Esophagus muscularis mucosa (tissue), 4 donors: ENCODE measurements at places on chromosomes 6 and 20. TPM values are rescaled to one million over a fixed set of nuclear protein-coding genes. Genes with fewer than 3 reads are reported as not detected.

DNA sequence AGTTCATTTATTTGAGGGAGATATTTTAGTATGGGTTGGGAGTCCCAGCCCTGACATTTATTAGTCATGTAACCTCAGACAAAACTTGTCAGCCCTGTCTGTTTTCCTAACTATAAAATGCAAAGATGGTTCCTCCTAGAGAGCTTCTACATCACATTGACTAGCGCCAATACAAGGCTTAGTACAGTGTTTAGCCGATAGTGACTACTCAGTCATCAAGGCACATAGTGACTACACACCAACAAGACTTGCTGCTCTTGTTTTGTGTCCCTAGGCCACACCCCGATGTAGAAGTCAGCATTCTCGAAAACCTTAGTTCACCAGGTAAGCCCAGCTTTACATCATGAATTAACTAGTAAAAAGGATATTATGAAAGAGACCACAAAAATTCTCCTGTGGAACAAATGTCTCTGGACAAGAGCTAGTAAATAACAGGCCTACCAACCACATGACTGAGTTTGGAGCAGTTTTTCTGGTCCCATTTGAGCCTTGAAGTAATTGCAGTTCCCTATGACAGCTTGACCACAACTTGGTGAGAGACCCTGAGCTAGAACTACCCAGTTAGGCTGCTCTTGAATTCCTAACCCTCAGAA is 68.8 kb downstream of the PFDN4 start:
- no peaks in the 10 kb centered on the region for H3K36me3 ChIP-seq
- H3K27ac ChIP-seq, result no peak overlapping the region
- no peak for DNase-seq
- no peak overlapping the region for H3K4me3 ChIP-seq
- H3K27me3 ChIP-seq, result no peaks in the 10 kb centered on the region
- H3K4me1 ChIP-seq, result no peaks in the 10 kb centered on the region

DNA sequence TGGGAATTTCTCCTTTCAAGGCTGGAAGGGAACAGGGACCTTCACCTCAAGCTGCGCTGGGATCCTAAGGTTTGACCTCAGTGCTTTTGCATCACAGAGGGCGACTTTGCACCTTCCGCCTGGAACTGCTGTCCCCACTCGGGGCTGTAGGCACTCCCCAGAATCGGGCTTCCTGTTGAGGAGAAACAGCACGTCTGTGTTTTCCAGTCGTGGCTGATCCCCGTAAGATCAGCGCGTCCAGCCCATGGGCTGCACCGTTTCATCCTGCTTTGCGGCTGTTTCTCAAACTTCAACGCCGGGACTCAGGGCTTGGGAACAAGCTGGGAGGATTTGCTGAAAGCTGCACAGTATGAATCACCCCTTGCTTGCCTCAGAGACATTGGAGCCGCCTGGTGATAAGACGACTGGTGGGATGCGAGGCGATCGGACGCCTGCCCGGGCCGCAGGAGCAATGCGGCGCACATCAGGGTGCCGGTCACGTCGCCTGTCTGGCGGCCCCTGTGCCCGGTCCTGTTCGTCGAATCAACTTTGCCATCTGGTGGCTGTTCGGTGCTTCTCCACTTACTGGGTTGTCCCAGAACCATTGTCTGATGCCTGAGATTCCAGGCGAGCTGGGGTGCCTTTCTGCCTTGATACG is 53.6 kb upstream of the FRMD1 start:
- no peaks in the 10 kb centered on the region for H3K36me3 ChIP-seq
- DNase-seq, result peak; percentile 92
- H3K4me3 ChIP-seq, result peak overlapping the region; percentile 36
- no peak overlapping the region for H3K27ac ChIP-seq
- no peaks in the 10 kb centered on the region for H3K27me3 ChIP-seq

DNA sequence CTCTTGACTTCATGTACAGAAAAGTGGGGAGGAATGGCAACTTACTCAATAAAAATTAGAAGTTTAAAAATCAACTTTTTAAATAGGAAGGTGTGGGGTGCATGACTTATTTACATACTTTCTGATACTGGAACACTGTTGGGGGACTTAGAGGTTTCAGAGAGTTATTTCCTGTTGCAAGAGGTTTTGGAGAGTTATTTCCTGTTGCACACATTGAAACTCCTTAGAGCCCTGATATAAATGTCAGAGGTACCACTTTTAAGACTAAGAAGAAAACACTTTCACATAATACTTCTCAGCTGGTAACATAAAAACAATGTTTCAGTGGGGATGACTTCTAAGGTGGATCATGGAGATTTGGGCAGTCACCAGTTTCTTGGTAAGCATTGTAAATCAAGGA is 579.9 kb downstream of the MMUT start:
- H3K36me3 ChIP-seq, result no peaks in the 10 kb centered on the region
- no peak for DNase-seq
- H3K4me1 ChIP-seq, result no peaks in the 10 kb centered on the region
- H3K27ac ChIP-seq, result no peak overlapping the region

Gene CALHM5
- 2.0 TPM for total RNA-seq

Gene DEFB132
- total RNA-seq, result not detected

DNA sequence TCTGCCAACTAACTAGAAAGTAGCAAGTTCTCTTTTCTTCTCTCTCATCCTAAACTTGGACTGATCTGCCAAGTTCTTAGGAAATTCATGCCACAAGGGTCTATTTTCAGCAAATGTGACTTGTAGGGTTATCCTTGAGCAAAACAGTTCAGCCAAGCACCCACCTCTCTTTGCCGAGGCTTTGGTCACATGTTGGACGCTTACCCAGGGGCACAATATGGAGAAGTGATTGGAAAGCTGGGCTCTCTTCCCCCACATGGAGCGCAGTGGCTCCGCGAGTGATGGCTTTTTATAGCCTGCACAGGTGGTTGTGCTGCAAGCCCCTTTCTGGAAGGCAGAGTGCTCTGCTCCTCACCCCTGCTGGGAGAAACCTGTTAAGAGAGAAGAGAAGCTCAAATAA is 47.7 kb upstream of the FNDC1 start:
- no peaks in the 10 kb centered on the region for H3K36me3 ChIP-seq
- H3K27ac ChIP-seq, result no peak overlapping the region
- no peaks in the 10 kb centered on the region for H3K27me3 ChIP-seq
- DNase-seq, result no peak
- no peak overlapping the region for H3K4me3 ChIP-seq
- peaks cover 34% of the 10 kb centered on the region for H3K4me1 ChIP-seq

- H3K36me3 ChIP-seq, result no peaks in the 10 kb centered on the region
- peaks cover 53% of the 10 kb centered on the region for H3K27me3 ChIP-seq
- DNase-seq, result no peak
- H3K4me3 ChIP-seq, result peak overlapping the region; percentile 56
- no peak overlapping the region for H3K27ac ChIP-seq
Measured at GRCh38 chr20:64041781-64042053, 5.7 kb downstream of the C20orf204 start.

Gene HTR1E
- 0.40 TPM for total RNA-seq

GRCh38 chr6:3693831-3694230 is 57.7 kb downstream of the PXDC1 start:
- no peak overlapping the region for H3K4me3 ChIP-seq
- H3K4me1 ChIP-seq, result no peaks in the 10 kb centered on the region
- no peaks in the 10 kb centered on the region for H3K36me3 ChIP-seq
- H3K27me3 ChIP-seq, result no peaks in the 10 kb centered on the region

DNA sequence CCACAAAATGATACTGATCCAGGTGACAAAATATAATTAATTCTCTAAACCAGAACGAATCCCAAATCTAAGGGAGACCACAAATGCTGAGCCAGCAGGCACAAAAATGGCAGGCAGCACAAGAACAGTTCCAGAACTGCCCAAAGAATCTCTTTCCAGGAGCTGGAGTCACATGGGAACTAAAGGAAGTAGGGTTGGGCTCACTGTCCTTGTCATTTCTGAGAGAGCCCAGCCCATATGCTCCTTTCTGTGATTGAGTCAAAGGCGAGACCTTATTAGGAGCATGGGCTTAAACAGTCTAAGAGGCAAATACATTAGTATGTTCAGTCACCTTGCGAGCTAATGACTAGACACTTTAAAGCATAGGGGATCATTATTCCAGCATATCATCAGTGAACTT is 327.6 kb upstream of the ARID1B start:
- H3K27ac ChIP-seq, result no peak overlapping the region
- no peak overlapping the region for H3K4me3 ChIP-seq
- H3K4me1 ChIP-seq, result peaks cover 9% of the 10 kb centered on the region
- no peaks in the 10 kb centered on the region for H3K36me3 ChIP-seq

GRCh38 chr6:52534966-52535390 is 41.9 kb downstream of the TRAM2 start:
- no peak overlapping the region for H3K27ac ChIP-seq
- H3K36me3 ChIP-seq, result peaks cover 12% of the 10 kb centered on the region
- no peak overlapping the region for H3K4me3 ChIP-seq
- no peak for DNase-seq

DNA sequence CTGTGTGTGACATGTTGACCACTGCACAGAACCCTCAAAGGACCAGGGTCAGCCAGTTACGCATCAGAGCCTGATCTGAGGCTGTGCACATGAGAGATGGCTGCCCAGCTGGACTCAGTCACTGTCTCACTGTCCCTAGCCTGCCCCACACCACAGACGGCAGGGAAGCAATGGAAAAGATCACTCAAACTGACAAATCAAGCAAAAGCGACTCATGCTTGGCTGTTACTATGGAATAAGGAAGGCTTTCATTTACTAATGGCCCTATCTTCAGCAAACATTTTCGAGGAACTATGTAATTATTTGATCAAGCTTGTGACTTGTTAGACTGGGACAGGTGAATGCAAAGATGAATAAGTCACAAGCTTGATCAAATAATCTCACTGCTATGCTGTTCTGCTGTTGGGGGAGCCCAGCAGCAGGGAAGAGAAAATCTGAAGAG is 137.0 kb downstream of the SLC23A2 start:
- DNase-seq, result no peak
- peaks cover 59% of the 10 kb centered on the region for H3K36me3 ChIP-seq
- H3K4me1 ChIP-seq, result no peaks in the 10 kb centered on the region
- no peak overlapping the region for H3K4me3 ChIP-seq

Gene BRPF3
- 21.5 TPM for total RNA-seq

DNA sequence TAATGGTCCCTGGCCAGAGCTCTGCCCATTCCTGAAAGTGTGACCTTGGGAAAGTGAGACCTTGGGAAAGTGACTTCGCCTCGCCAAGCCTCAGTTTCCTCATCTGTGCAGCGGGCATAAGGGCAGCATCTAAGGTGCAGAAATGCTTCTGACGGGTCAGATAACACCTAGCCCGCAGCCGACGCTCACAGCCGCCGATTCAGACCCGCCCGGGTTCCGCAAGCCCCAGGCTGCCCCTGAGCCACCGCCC is 486 bp downstream of the FKBP1A start:
- no peaks in the 10 kb centered on the region for H3K36me3 ChIP-seq
- peak overlapping the region; percentile 87 for H3K27ac ChIP-seq
- DNase-seq, result no peak
- peak overlapping the region; percentile 98 for H3K4me3 ChIP-seq

DNA sequence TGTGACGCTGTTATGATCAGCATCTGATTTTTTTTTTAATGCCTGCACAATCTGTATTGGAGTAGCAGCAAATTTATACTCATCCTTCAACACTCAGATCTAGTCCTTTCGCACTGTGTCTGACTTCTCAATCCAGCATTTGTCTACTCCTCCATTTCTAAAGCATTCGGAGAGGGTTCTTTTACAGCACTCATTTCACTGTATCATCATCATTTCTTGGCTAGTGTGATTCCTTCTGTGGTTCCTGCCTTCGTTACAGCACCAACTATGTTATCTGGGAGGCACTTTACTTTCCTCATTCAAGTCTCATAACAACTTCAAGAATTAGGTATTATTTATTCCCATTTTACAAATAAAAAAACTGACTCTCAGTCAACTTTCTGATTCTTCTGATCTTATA is 18.0 kb downstream of the NUDT3 start:
- H3K27ac ChIP-seq, result no peak overlapping the region
- no peak overlapping the region for H3K4me3 ChIP-seq
- H3K36me3 ChIP-seq, result no peaks in the 10 kb centered on the region
- no peak for DNase-seq
- H3K4me1 ChIP-seq, result peaks cover 32% of the 10 kb centered on the region
- H3K27me3 ChIP-seq, result no peaks in the 10 kb centered on the region

- no peaks in the 10 kb centered on the region for H3K27me3 ChIP-seq
- peaks cover 23% of the 10 kb centered on the region for H3K36me3 ChIP-seq
- no peak for DNase-seq
- H3K27ac ChIP-seq, result no peak overlapping the region
- no peak overlapping the region for H3K4me3 ChIP-seq
Measured at GRCh38 chr6:111382476-111383294, 100.3 kb downstream of the REV3L start.

Gene SMIM13
- total RNA-seq, result 15.2 TPM

Gene SLPI
- total RNA-seq, result 62.8 TPM

DNA sequence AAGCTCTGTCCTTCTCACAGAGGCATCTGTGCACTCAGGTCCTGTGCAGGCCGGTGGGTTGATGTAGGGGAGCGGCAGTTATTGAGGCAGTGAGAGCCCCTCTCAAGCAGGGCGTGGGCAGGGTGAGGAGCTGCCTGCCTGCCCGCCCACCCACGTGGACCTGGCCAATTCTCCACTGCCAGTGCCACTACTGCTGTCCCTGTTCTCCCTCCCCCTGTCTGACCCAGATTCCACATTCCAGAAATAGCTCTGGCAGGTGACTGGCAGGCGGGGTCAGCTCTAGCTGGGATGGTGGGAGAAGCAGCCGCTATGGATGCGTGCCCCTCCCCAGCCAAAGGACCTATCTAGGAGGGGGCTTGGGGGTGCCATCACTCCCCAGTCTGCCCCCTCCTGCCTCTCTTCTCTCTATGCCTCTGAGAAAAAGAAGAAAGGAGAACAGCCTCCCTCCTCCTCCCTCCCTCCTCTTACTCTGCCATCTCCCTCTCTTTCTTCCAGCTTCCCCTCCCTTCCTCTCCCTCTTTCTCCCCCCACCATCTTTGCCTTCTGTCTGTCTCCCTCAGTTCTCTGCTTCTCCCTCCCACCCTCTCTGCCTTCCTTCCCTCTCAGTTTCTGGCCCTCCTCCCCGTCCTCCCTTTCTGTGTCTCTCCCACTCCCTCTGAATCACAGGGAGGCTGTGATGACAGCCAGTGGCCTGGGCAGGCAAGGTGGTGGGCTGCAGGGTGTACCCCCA is 86.5 kb upstream of the MYL9 start:
- no peak for DNase-seq
- H3K27me3 ChIP-seq, result no peaks in the 10 kb centered on the region
- no peaks in the 10 kb centered on the region for H3K36me3 ChIP-seq
- H3K4me1 ChIP-seq, result peaks cover 17% of the 10 kb centered on the region
- H3K27ac ChIP-seq, result peak overlapping the region; percentile 60
- peak overlapping the region; percentile 21 for H3K4me3 ChIP-seq

- no peaks in the 10 kb centered on the region for H3K36me3 ChIP-seq
- no peak for DNase-seq
- no peak overlapping the region for H3K4me3 ChIP-seq
Measured at GRCh38 chr20:15512916-15513315, 1060.3 kb downstream of the KIF16B start.

GRCh38 chr20:9179867-9180266 is 111.0 kb downstream of the PLCB4 start:
- no peaks in the 10 kb centered on the region for H3K36me3 ChIP-seq
- peaks cover 6% of the 10 kb centered on the region for H3K4me1 ChIP-seq
- no peak overlapping the region for H3K4me3 ChIP-seq
- H3K27me3 ChIP-seq, result no peaks in the 10 kb centered on the region
- H3K27ac ChIP-seq, result no peak overlapping the region

DNA sequence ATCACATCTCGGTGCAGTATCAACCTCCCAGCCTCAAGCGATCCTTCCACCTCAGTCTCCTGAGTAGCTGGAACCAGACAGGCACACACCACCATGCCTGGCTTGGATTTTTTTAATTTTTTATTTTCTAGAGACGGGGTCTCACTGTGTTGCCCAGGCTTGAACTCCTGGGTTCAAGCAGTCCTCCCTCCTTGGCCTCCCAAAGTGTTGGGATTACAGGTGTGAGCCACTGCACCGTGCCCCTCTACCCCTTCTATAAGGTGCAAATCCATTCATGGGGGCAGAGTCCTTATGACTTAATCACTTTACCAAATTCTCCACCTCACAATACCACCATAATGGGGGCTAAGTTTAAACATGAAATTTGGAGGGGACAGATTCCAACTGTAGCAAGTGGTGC is 37.7 kb downstream of the TMEM181 start:
- no peaks in the 10 kb centered on the region for H3K4me1 ChIP-seq
- peaks cover 2% of the 10 kb centered on the region for H3K36me3 ChIP-seq
- H3K4me3 ChIP-seq, result no peak overlapping the region
